ENCODE measurements at places on chromosomes 4 and X.

GRCh38 chr4:161359491-161359890 lies 804.3 kb downstream of the FSTL5 start:
- no peak for DNase-seq

DNA sequence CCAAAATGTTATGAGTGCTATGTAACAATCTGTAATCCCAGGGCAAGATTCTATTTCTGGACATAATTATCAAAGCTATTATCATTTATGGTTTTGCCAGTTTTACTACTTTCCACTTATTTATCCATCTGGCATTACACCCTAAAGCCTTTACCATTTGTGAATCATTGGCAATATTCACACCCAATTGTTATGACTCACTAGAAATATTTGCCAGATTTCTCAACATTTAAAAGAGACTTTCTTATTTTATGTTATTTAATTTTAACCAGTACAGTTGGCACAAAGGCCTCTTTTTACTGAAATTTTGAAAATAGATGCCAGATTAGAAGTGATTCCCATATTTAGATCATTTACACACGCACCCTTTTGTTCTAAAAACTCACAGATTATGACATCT lies 242.7 kb upstream of the WDFY3 start:
- DNase-seq, result peak; percentile 3

GRCh38 chr4:24796620-24797019 lies 1.2 kb downstream of the SOD3 start:
- DNase-seq, result no peak

- no peak for DNase-seq
These were observed 6.0 kb downstream of the HPSE start for GRCh38 chr4:83328521-83329187.

DNA sequence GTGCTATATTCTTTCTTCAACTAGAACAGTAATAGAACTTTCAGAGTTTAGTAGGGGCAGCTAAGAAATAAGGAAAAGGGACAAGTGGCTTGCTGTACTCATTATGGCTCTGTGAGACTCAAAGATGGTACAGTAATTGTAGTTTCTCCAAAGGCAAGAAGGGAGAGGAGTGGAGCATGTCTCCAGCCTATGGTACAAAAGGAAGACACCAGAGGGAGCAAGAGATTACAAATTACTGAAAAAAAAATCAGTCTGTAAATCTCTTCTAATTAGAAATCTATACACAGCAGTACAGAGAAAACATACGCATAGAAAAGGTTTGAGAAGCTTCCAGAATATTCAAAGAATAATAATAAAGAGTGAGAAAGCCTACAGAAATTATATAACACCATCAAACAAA lies 61.4 kb downstream of the KLHL4 start:
- peak; percentile 4 for DNase-seq

GRCh38 chrX:30301963-30302362 lies 7.2 kb downstream of the NR0B1 start:
- DNase-seq, result peak; percentile 53

GRCh38 chr4:152448038-152448707 lies 87.7 kb downstream of the FBXW7 start:
- no peak for DNase-seq

- peak; percentile 14 for DNase-seq
These were observed at the start of gene XK for GRCh38 chrX:37685381-37686359. TSS of gene XK (plus strand) at chrX:37685791. CDS start at chrX:37685962, 171 bp downstream.

DNA sequence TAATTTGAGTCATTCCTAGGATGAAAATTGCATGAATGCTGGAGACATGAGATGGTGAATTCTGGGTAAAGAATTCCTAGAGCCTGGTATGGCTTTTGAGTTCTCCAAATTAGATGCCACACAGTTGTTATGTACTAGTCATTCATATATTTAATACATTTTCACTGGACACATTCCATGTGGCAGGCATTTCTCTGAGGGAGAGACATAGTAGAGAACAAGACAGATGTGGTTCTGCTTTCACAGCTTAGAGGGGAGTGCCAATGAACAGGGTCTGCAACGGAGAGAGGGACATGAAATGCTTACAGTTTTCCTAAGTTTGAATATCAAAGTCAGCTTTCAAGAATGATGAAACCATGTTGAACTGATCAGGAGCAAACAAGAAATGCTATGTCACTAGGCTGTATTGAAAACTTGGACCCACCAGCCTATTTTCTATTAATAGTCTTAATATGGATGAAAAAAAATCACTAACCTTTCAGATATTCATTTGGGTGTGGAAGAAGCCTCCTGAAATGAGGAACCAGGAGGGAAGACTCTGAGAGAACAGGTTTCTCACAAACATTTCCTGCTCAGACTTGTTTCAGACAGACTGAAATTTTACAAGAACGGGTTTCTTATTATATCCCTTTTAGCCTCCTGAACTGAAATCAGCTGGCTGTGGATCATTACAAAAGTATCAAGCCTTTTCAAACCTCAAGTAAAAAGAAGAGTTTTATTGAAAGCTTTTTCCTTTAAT lies 276.0 kb upstream of the TET2 start:
- no peak for DNase-seq

DNA sequence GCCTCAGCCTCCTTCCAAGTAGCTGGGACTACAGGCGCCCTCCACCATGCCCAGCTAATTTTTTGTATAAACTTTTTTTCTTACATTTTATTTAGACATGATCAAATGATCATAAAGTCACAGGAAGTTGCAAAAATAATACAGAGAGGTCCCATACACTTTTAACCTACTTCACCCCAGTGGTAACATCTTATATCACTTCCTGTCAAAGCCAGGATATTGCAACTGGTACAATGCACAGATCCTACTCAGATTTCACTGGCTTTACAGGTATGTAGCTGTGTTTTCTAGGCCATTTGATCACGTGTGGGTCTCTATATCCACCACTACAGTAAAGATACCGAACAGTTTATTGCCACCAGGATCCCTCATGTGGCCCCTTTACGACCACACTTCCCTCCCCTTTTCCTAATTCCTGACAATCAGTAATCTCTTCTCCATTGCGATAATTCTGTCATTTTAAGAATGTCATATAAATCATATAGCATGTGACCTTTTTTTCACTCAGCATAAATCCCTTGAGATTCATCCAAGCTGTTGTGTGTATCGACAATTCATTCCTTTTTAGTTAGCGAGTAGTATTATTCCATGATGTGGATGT lies 18.0 kb downstream of the RPS6KA3 start:
- DNase-seq, result no peak

DNA sequence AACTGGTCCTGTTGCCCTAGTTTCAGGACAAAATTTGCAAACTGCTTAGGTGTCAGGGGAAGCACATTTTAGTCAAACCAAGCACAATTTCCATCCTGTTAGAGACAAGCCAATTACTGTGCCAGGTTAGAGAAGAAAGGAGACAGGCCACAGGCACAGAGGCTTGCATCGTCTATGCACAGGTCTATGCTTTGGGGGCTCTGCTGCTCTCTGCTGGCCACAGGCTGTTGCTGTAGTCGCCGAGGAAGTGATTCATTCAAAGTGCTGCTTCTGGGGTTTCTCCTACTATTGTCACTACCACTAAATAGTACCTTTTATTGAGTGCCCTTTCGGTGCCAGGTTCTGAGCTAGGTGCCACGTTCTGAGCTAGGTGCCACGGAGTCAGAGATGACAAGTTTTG lies 45.5 kb downstream of the VGLL1 start:
- peak; percentile 54 for DNase-seq

GRCh38 chrX:133559909-133560308 lies 144.6 kb upstream of the GPC4 start:
- DNase-seq, result no peak

DNA sequence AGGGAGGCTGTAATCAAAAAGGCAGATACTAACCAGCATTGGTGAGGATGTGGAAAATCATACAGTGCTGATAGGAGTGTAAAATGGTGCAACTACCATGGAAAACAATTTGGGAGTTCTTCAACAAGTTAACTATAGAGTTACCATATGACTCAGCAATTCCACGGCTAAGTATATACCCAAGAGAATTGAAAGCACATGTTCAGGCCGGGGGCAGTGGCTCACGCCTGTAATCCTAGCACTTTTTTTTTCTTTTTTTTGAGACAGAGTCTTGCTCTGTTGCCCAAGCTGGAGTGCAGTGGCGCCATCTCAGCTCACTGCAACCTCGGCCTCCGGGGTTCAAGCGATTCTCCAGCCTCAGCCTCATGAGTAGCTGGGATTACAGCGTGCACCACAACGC lies 15.0 kb upstream of the CD99L2 start:
- peak; percentile 57 for DNase-seq

GRCh38 chr4:114998316-114998715 lies 115.1 kb downstream of the NDST4 start:
- DNase-seq, result peak; percentile 18

- DNase-seq, result no peak
These were observed 22.4 kb downstream of the LPAR4 start for GRCh38 chrX:78769946-78770345.

GRCh38 chrX:43349363-43349762 lies 306.7 kb upstream of the MAOA start:
- peak; percentile 25 for DNase-seq

GRCh38 chr4:124939908-124940307 lies 227.4 kb upstream of the ANKRD50 start:
- DNase-seq, result no peak

GRCh38 chr4:78962597-78963115 lies 23.4 kb upstream of the PAQR3 start:
- peak; percentile 31 for DNase-seq

GRCh38 chr4:108116423-108117168 lies 52.1 kb downstream of the LEF1 start:
- no peak for DNase-seq

- no peak for DNase-seq
These were observed 35.9 kb downstream of the WDR1 start for GRCh38 chr4:10080589-10081217.

DNA sequence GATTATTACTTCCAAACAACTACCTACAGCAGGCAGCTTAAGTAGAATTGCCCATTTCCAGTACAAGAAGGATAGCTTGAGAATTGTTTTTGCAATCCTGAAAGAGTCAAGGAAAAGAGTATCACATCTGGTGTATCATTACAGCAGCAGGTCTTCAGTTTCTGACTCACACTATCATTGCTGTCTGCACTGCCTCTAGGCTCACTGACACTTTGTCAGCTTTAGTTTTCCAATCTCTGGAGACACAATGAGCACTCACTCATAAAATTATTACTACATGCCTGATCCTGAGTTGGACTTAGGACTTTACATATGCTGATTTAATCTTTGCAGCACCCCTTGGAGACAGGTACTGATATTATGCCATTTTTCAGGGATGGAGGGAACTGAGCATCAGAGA lies 244.6 kb upstream of the BOD1L1 start:
- peak; percentile 38 for DNase-seq

DNA sequence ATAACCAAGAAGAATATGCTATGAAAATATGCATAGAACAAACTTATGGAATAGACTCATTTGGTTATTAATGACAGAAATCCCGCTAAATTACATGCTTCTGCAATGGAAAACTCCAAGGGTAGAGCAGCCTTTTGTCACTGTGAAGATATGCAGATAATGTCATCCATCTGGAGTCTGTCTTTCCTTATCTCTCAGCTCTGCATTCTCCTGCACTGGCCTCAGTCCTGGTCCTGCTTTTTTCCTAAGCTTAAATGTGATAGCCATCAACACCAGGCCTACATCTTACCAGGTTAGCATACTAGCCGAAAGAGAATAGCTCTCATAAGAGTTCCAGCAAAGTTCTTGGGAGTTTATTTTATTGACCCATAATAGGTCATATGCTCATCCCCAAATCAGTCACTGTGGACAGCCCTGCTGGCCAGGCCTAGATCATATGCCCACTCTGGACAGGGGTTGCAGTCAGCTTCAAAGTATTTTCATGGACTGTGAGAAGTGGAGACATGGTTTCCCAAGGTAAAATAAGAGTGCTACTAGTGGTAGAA lies 86.5 kb upstream of the LEF1 start:
- DNase-seq, result no peak

DNA sequence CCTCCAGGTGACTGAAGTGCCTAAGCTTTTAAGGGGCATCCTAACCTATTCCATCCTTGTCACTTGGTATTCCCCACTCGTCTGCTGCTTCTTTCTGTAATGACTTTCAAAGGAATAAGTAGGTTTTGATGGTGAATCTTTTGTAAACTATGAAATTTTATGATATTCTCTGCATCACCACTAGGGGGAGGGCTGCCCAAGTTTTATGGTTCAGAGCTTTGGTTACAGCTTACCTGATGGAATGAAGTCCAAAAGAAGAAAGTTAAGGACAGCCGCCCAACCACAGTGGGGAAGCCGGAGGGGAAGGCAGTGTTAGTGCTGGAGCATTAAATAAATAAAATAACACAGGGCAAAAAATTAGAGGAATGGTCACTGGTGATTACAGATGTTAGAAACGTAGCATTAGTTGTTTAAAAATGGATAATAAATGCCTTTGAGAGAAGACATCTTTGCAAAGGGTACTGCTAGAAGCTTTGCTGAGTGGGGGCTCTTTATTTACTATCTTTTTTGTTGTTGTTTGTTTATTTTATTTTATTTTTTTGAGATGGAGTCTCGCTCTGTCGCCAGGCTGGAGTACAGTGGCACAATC lies 204.9 kb downstream of the GBA3 start:
- DNase-seq, result peak; percentile 16

GRCh38 chr4:11497972-11498371 lies 69.3 kb upstream of the HS3ST1 start:
- DNase-seq, result peak; percentile 7

- peak; percentile 16 for DNase-seq
These were observed 37.7 kb downstream of the SOX3 start for GRCh38 chrX:140467211-140467610.

DNA sequence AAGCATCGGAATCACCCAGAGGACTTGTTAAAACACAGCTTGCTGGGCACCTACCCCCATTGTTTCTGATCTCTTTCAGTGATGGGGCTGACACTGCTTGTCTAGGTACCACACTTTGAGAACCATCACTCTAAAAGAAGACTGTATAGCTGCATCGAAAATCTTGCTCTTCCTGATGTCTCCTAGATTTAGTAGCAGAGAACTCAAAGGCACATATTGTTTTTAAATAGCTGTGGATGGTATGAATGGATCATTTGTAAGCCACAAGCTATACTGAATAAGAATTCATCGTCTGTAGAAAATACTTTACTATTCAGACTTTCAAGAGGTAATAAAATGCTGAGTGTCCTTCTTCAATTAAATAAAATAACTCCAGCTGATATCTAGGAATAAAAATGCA lies 405.4 kb downstream of the ANKRD50 start:
- DNase-seq, result no peak

GRCh38 chrX:45517090-45517973 lies 316.7 kb upstream of the DIPK2B start:
- DNase-seq, result peak; percentile 84

DNA sequence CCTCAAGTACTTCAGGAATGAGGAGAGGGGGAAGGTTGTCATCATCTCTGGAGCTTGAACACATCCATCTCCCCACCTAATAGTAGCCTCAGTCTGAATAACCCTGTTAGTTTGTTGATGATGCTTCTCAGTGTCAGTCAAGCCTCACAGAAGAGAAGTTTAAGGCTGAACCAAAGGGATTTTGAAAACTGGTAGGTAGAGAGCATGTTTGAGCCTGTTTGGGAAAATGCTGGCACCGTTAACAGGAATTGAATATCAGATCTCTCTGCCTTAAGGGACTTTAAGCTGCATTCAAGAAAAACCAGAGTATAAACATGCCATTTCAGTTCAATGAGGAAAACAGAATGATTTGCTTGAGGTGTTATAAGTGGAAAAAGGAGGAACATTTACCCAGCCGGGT lies 73.1 kb downstream of the MAPK10 start:
- no peak for DNase-seq

Measured in iris pigment epithelial cell (primary cell).